Osteocyte (in vitro differentiated cells): ENCODE measurements at places on chromosomes 16 and 17. TPM values are rescaled to one million over a fixed set of nuclear protein-coding genes. Genes with fewer than 3 reads are reported as not detected.

- H3K27ac ChIP-seq: no peak overlapping the region
- no peak for DNase-seq
- H3K27me3 ChIP-seq: peaks cover 14% of the 10 kb centered on the region
- H3K36me3 ChIP-seq: no peaks in the 10 kb centered on the region
These were observed 264.2 kb upstream of the ZFHX3 start for GRCh38 chr16:73311857-73312723.

DNA sequence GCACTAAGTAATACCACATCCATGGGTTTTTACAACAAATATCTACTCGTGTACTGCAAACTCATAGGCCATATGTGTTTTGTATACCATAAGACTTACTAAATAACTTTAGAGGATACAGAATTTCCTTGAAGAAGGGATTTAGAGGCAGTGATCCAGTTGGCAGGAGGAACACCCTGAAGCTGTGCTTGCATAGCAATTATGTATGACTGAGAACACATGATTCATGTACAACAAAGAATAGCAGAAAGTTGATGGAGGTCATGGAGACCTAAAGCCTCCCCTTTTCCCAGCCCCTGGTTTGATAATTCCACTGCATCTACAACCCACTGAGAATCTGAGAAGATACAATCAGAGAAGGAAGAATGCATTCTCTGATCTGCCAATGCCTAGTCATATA lies 83.8 kb upstream of the PMFBP1 start:
- H3K4me3 ChIP-seq: no peak overlapping the region
- H3K4me1 ChIP-seq: peaks cover 19% of the 10 kb centered on the region
- no peaks in the 10 kb centered on the region for H3K36me3 ChIP-seq
- no peak for DNase-seq
- no peak overlapping the region for H3K27ac ChIP-seq

- H3K36me3 ChIP-seq: no peaks in the 10 kb centered on the region
- H3K27me3 ChIP-seq: no peaks in the 10 kb centered on the region
- no peak for DNase-seq
- peaks cover 9% of the 10 kb centered on the region for H3K4me1 ChIP-seq
These were observed 142.2 kb downstream of the RAB11FIP4 start for GRCh38 chr17:31533546-31534155.

- H3K27ac ChIP-seq: no peak overlapping the region
- no peaks in the 10 kb centered on the region for H3K27me3 ChIP-seq
- H3K4me3 ChIP-seq: no peak overlapping the region
- no peak for DNase-seq
- peaks cover 13% of the 10 kb centered on the region for H3K4me1 ChIP-seq
These were observed 312.2 kb upstream of the GOT2 start for GRCh38 chr16:59046335-59046734.

DNA sequence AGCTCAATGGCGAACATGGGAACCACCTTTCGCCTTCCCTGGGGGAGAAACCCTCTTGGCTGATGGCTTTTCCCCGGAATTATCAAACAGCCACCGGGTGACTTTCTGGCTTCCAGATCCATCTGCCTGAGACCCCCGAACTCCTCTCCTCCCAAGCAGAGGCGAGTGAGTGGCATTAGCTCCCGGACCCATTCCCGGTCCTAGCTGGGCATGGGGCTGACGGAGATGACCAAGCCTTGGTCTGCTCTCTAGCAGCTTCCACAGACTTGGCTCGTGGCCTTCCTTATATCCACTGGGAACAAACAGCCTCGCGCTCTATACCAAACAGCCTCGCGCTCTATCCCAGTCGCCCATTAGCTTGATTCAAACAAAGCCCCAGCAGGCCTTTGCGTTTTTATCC lies 62.4 kb downstream of the CCDC182 start:
- H3K27me3 ChIP-seq: no peaks in the 10 kb centered on the region
- no peak overlapping the region for H3K4me3 ChIP-seq
- H3K27ac ChIP-seq: no peak overlapping the region
- peaks cover 9% of the 10 kb centered on the region for H3K36me3 ChIP-seq
- peaks cover 2% of the 10 kb centered on the region for H3K4me1 ChIP-seq

- no peak overlapping the region for H3K27ac ChIP-seq
- no peak overlapping the region for H3K4me3 ChIP-seq
- DNase-seq: no peak
- no peaks in the 10 kb centered on the region for H3K4me1 ChIP-seq
These were observed 50.0 kb downstream of the SHISA9 start for GRCh38 chr16:12951392-12951791.

DNA sequence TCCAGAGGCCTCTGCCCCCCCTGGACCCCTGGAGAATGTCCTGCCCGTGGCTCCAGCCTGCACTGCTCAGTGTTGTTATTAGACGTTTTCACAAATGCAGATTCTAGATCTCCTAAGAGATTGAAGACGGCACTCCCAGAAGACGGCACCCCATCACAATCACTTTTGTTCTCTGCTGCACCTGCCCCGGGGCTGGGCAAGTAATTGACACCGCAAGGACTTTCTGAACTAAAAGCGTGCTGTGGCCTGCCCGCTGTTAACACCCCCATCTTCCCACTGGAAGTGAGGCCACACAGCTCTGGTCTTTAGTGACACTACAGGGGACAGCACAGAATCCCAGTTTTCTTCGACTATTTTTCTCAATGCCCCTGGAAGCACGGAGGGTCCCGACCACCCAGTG lies 256.9 kb downstream of the ENGASE start:
- H3K36me3 ChIP-seq: no peaks in the 10 kb centered on the region
- no peak overlapping the region for H3K4me3 ChIP-seq
- H3K4me1 ChIP-seq: no peaks in the 10 kb centered on the region
- H3K27me3 ChIP-seq: peaks cover 37% of the 10 kb centered on the region
- DNase-seq: no peak

DNA sequence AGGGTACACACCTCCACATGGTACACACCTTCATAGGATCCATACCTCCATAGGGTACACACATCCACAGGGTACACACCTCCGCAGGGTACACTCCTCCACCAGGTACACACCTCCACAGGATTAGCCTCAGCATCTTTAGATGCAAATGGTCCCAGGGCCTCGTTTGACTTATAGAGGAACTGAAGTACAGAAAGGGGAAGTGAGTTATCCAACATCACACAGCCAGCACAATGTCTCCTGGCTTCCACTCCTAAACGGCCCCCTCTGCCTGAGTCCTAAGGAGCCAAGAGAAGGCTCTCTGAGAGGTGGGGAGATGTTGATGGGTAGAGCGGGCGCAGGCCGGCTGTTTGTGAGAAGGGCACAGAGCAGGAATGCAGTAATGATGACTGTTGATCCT lies 12.0 kb downstream of the FOXN1 start:
- no peak overlapping the region for H3K4me3 ChIP-seq
- peaks cover 17% of the 10 kb centered on the region for H3K27me3 ChIP-seq
- peaks cover 2% of the 10 kb centered on the region for H3K4me1 ChIP-seq
- no peak for DNase-seq
- no peaks in the 10 kb centered on the region for H3K36me3 ChIP-seq
- no peak overlapping the region for H3K27ac ChIP-seq

DNA sequence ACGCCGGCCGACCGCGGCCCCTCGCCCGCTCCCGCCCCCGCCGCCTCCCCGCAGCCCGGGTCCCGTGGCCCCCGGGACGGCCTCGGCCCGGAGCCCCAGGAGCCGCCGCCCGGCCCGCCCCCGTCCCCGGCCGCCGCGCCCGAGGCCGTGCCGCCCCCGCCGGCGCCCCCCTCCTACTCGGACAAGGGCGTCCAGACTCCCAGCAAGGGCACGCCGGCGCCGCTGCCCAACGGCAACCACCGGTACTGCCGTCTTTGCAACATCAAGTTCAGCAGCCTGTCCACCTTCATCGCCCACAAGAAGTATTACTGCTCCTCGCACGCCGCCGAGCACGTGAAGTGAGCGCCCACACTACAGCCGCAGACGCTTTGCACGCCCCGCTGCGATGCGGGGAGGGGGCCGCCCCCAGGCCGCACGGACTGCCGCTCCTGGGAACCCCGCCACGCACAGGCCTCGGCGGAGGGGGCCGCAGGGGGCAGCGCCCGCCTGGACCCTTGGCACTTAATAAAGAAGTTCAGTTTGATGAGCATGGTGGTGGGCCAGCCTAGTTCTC lies 35.5 kb upstream of the ZC3H18 start:
- peaks cover 12% of the 10 kb centered on the region for H3K27me3 ChIP-seq
- H3K27ac ChIP-seq: no peak overlapping the region
- H3K4me1 ChIP-seq: peaks cover 12% of the 10 kb centered on the region
- no peak for DNase-seq
- H3K4me3 ChIP-seq: peak overlapping the region; percentile 73

DNA sequence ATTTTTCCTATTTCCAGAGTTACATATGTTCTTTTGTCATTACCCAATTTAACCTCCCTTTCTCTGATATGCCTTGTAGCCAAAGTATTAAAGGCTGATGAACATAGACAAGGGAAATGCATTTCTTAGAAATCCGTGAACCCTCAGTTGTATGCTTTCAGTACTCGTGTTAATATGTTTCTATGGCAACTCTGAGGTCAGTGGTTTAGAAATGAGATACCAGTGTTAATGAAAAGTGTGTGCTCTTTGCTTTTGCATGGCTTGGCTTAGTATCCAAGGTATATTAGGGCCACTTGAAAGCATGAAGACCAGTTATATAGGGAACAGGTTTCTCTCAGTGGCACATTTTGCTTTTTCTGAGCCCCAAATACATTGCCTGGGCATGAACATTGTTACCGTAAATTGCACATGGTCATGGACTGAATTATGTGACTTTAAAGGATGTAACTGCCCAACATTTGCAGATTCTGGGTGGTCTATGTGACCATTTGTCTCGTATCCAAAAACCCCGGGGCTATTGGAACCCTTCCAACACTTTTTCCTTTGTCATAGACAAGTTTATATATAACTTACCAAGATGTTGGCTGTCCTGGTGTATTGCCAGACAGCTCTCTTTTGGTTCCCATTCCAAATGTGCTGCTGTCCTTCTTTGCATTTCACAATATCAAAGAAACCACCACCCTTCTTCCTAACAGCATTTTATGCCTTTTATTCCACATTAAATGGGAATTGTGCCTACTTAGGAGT lies 17.5 kb downstream of the ABHD15 start:
- H3K4me3 ChIP-seq: no peak overlapping the region
- no peak for DNase-seq
- no peak overlapping the region for H3K27ac ChIP-seq
- H3K27me3 ChIP-seq: no peaks in the 10 kb centered on the region
- H3K36me3 ChIP-seq: peaks cover 5% of the 10 kb centered on the region

GRCh38 chr17:16939208-16939576 lies 32.7 kb downstream of the TNFRSF13B start:
- H3K4me1 ChIP-seq: peaks cover 2% of the 10 kb centered on the region
- no peak overlapping the region for H3K27ac ChIP-seq
- H3K4me3 ChIP-seq: no peak overlapping the region
- no peak for DNase-seq
- H3K36me3 ChIP-seq: no peaks in the 10 kb centered on the region

FBXL16 gene
- total RNA-seq: 0.32 and 0.44 TPM in 2 replicates

TEKT5 gene
- total RNA-seq: 0.50 TPM in 1 of 2 replicates, not detected in the other

MON1B gene
- total RNA-seq: 35.2 and 41.8 TPM in 2 replicates

CES5A gene
- total RNA-seq: not detected in 2 replicates

TGFB1I1 gene
- 112 and 120 TPM in 2 replicates for total RNA-seq
